G401 (cell line): ENCODE measurements at places on chromosomes 2 and 18.

DNA sequence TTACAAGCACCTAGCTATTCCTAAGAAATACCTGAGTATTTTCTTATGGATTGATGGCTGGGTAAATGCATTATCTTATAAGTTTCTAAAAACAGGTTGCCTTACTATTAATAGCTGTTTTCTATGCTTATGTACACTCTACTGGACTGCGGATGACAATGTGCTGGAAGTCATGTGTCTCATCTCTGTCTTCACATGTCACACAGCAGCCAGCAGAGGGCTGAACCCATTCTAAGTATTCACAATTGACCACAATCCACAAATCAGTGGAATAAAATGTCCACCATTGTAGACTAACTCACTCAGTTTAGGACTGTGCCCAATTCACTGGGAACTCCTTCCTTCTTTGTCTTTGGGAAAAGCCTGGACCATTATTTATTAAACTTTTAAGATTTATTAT, 371.2 kb downstream of the INSIG2 start:
- no peak for DNase-seq

GRCh38 chr2:120731175-120731574, 4.5 kb upstream of the GLI2 start:
- DNase-seq, result no peak

DNA sequence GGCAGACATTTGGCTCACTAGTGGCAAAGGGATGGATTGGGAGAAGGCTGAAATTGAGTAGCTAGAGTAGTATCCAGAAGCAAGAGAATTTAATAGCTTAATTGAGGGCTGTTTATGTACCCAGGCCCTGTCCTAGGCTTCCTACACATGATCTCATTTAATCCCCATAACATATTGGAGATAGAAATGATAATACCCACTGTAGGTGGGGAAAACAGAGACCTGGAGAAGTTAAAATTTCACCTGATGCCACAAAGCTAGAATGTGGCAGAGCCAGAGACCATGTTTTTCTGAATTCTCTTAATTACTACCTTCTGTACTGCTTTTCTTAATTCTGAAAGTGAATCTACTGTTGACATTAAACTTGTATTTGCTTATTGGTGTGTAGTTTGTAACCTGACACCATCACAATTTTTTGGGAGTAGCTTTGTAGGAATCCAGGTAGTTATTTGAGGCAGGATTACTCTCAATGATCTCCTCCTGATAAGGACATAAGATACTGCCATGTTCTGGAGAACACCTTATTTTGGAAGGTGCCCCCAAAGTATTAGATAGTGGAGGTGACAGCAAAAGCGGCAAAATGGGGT, 42.2 kb downstream of the RAB10 start:
- no peak for DNase-seq

GRCh38 chr2:190578158-190579057, 43.9 kb upstream of the NEMP2 start:
- peak; percentile 20 for DNase-seq

GRCh38 chr2:11750422-11750821, 4.0 kb downstream of the LPIN1 start:
- peak; percentile 19 for DNase-seq

DNA sequence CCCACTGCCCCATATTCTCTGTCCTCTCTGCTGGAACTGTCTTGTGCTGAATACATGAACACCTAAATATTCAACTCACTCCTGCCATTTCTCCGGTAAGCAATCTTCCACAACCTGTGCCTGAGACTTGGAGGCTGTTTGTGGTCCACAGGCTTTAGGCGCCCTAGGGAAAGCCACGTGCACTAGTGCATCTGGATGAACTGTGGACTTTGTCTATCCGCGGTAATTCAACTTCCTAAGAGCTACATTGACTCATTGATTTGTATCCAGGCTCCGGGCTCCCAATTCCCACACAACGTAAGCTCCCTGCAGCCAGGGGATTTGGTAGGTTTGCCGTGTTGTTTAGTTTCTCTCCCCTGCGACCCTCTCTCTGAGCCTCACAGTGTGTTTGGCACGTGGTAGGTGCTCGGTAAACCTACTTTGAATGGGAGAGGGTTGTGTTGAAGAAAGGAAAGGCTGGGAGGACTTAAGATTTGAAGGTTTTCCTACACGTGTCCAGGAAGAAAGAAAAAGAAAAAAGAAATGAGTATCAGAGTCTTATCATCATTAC, 718.2 kb downstream of the DPP10 start:
- no peak for DNase-seq

- DNase-seq, result no peak
Measured at GRCh38 chr18:25875551-25876240, 214.7 kb downstream of the SS18 start.

- no peak for DNase-seq
Measured at GRCh38 chr2:46315103-46315890, 18.1 kb downstream of the EPAS1 start.

- DNase-seq, result peak; percentile 52
Measured at GRCh38 chr2:182717416-182717815, 1.4 kb downstream of the DNAJC10 start.

DNA sequence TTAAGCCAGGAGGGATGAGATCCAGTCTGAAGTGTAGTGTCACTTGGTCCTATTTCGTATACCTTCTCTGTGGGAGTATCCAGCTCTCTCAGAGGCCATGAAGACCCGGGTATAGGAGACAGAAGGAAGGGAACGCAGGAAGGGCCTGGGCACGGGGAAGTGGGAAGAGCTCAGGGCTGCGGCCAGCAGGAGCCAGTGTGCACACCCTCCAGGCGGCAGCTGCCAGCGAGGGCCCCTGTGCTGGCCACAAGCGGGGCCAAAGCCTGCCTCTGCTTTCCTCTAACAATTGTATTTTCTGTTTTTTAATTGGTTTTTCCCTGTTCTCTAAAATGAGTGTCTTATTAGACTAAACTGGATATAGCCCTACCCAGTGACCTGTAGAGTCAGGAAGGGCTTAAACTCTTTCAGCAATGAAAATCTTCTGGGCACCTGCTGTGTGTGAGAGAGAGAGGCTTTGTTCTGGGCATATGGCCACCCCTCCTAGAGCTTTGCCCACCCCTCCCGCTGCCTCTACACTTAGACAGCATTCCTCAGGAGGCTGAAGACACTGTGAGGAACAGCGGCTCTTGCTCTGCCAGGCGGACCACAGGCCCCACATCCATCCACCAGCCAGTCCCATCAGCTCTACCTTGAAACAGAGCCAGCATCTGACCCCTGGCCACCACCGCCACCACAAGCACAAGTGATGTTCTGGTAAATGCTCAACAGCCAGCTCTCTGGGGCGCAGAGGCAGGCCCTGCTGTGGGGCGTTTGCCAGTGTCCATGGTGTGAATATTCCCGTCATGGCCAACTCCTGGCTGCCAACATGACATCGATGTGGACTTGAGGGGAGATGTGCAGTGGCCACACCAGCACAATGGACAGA, 9.5 kb downstream of the GPR17 start:
- DNase-seq, result no peak

DNA sequence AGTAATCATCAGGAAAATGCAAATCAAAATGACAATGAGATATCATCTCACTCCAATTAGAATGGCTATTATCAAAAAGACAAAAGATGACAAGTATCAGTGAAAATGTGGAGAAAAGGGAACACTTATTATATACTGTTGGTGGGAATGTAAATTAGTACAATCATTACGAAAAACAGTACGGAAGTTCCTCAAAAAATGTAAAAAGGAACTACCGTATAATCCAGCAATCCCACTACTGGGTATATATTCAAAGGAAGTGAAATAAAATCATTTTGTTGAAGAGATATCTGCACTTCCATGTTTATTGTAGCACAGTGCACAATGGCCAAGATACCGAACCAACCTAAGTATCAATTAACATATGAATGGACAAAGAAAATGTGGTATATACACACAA, 52.4 kb upstream of the TEX51 start:
- DNase-seq, result no peak

DNA sequence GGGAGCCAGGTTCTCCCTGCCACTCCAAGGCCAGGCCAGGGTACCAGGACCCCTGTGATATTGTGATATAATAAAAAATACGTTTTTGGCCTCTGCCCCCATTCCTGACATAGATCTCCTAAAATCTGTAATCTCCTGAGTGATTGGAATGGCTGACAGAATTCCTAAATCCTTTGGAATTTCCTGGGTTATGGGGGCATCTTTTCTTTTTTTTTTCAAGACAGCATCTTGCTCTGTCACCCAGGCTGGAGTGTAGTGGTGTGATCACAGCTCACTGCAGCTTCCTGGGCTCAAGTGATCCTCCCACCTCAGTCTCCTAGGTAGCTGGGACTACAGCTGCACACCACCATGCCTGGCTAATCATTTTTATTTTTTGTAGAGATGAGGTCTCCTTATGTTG, 26.2 kb upstream of the TUBB6 start:
- DNase-seq, result no peak

DNA sequence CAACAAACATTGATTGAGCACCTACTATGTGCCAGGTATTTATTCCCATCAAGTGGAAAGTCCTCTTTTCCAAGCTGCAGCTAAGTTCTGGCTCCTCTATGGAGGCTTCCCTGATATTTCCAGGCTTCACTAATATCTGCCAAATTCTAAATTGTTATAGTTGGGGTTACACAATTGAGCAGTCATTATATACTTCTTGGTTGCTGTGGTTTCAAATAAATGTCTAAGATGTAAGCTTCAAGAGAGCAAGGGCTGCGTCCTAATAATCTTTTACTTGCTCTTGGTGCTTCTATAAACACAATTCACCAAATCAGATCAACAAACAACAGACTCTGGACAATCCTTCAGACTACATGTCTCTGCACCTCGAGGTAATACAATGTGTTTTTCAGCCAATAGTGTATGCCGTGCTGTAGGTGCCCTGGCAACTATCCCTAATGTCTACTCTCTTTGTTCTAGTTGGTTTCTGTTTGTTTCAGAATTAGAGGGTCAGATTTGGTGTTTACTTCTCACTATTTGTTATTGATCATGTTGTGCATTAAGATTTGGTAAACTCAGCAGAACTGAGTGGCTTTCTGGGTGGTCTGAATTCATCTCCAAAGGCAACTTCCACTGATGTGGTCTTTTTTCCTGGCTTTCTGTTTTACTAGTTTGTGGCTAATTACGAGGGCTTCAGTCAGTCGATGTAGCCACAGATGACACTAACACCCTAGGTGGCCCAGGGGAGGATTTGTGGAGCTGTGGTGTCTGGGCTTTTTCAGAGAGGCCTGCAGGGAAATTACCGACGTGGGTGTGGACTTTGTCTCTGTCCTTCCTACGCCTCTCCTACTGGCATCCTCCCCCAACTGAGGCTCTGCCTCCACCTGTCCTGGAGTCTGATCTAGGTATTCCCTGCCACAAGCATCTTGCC, 50.4 kb downstream of the CDCA7 start:
- no peak for DNase-seq

DNA sequence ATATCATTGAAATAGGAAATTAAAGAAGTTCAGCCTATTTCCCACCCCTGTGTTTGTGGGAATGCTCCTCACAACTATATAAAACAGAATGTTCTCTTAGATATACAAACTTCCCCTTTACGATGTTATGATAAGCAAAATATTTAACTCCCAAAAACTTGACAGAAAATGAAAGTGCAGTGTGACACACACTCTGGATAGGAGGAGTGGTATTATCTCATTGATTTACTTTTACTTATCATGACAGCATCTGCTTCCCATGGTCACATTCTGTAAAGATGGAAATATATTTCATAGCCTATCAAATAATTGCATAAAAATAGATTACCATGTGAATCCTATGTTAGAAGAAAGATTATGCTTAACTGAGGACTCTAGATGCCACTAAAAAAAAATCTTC, 96.6 kb upstream of the STK17B start:
- no peak for DNase-seq

- DNase-seq, result peak; percentile 23
Measured at GRCh38 chr2:121338281-121338680, 53.3 kb upstream of the TFCP2L1 start.

GRCh38 chr2:166158546-166158945, 30.7 kb upstream of the SCN1A start:
- DNase-seq, result no peak

GRCh38 chr2:203730076-203730729, 23.8 kb downstream of the CD28 start:
- DNase-seq, result no peak

DNA sequence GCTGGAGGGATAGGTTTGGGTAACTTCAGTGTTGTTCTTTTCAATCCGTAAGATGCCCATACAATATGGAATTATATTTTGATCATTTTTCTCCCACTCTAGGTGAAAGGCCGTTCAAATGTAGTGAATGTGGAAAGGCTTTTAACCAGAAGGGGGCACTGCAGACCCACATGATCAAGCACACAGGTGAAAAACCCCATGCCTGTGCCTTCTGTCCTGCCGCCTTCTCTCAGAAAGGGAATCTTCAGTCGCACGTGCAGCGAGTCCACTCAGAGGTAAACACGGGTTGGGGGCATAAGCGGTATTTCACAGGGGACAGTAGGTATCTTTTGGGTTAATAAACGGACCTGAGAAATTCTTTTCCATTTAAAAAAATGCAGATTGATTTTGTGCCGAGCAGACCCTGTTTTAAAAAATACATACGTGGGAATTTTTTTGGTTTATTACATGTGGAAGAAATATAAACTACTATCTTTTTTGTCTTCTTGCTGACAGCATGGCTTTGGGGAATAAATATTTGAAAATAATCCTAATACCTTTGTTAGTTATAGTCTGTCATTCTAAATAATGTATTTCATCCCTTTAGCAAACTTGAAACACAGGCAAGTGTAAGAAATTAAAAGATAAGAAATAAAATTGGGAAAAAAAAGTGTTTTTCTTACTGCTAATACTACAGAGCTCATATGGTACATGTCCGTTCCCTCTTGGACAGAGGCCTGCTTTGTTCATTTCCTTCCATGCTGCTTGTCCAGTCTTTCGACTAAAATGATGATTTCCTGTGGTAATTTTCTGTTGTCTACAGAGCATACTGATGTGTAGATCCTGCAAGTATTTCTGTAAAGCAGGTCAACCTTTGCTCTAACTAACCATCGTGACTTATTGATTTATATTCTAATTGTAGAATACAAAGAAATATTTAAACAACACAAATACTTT, 53.3 kb downstream of the ZNF236 start:
- DNase-seq, result peak; percentile 42

DNA sequence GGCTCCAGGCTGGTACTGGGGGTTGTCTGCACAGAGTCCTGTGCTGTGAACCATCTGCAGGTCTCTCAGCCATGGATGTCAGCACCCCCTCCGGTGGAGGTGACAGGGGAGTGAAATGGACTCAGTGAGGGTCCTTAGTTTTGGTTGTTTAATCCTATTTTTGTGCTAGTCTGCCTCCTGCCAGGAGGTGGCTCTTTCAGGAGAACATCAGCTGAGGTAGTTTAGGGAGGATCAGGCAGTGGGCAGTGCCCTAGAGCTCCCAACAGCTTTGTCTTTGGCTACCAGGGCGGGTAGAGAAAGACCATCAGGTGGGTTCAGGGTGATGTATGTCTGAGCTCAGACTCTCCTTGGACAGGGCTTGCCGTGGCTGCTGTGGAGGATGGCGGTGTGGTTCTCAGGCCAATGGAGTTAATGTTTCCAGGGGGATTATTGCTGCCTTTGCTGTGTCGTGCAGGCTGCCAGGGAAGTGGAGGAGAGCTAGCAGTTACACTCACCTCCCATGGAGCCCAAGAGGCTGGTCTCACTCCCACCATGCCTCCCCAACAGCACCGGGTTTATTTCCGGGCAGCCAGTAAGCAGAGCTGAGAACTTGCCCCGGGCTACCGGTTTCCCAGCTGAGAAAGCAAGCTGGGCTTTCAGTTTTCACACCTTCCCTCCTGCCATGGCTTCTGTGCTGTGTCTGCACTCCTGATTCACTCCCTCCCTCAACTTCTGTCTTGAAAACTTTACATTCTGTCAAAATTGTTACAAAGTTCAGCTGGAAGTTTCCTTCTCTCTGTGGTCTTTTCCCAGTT, 563.4 kb downstream of the XIRP2 start:
- DNase-seq, result no peak

- no peak for DNase-seq
Measured at GRCh38 chr18:34820360-34821065, 110.4 kb downstream of the DTNA start.
